HS-27A (cell line): ENCODE measurements at places on chromosomes 11 and 22.
A peak's percentile ranks its signal among the peaks of the same experiment; 100 is the strongest.

DNA sequence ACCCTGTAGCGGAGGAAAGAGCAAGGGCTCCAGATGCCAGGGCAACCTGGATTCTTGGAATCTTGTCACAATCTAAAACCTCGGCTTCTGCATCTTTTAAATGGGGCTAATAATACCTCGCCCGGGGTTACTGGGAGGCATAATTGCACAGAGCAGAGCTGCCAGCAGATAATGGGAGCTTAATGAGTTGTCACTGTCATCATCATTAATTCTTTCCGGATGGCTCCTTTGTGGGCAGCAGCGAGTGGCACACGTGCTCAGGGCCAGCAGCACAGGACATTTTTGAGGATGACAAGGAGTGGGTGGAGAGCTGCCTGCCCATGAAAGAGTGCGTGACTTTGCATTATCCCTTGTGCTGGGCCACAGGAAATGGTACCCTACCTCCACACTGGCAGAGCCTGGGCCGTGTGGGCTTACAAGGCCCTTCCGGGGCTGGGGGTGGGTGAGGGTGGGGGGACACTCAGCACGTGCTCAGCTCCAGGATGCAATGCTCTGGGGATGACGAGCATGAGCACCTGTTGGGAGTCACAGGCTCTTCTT lies 5.7 kb downstream of the PDGFB start:
- no peak for DNase-seq

DNA sequence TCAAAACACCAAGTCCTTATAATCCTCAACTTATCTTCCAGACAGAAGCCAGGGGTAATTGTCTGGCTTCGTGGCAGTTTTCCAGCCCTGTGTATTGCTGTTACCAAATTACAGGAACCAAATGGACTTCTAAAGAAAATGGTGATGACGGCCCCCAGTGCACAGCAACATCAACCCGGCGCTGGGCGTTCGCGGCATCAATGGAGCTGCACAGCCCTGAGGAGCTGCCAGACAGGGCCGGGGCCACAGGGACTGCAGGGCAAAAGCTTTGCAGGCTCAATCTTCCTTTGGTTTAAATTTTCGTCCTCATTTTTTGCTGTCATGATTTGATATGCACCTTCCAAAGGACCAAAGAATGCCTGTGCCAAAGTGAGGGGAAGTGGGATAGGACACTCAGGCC lies 292.5 kb downstream of the BRD1 start:
- DNase-seq: no peak

DNA sequence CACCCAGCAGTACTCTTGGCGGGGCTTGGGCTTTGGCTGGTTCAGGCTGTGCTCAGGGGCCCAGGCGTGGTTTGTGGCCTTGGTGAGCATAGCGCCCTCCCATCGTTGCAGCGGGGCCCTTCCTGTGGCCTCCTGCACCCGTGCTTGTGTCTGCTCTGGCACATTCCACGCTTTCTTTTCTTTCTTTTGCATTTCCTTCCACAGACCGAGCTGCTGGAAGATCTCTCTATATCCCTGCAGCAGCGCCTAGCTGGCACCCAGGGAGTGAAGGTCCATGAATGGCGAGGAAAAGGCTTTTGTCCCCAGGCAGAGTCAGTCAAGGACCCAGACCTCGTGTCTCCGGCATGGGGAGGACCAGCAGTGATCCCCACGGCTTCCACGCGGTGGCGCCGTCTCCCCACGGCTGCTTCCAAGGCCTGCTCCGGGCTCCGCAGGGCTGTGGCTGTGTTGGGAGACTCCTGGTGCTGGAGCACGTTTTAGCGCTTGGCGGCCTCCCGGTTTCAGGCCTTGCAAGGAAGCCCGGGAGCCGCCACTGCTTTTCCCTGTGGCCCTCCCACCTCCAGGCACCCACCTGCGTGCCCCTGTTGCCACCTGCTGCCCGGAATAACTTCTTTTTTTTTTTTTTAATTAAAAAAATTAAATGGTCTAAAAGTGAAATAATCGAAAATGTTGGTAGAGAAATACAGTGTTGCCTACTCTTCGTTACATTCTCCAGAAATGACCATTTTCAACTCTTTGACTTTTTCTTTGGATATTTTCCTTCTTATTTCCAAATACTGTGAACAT lies 28.5 kb downstream of the GLB1L2 start:
- DNase-seq: no peak

DNA sequence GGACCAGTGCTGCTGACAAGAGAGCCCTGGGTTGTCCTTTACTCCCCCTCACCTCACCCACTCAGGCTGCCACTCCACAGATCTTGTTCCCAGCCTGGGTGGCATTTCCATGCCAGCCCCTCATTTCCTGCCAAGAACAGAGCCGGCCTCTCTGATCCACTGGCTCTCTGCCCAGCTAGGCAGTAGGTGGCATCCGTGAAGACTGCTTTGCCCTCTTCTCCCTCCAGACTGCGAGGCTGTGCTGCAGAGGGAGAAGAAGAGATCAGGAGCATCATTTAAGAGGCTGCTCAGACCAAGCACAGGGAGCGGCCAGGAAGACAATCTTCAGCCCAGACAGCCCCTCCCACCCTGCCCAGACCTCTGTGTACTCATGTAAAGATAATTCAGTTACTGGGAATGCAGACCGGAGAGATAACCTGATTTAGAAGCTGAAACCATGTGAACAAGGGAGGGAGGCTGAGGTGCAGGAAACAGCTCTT lies 126.9 kb upstream of the NCAM1 start:
- no peak for DNase-seq

GRCh38 chr11:108324587-108324986 lies 101.7 kb downstream of the ATM start:
- DNase-seq: peak; percentile 7

DNA sequence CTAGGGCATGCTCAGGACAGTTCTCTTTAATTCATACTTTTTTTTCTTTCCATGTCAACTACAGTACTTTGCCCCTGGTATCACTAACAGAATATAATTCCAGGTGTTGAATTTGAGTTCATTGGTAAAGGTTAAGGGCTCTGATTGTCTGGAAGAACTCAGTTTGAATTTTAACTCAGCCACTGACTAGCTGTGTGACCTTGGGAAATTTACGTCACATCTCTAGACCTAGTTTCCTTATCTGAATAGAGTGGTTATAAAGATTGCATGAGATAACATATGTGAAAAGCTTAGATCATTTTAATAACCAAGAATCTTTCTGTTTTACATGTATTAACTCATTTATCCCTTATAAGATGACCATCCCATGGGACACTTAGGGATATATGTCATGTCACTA lies 15.8 kb upstream of the ZC3H12C start:
- no peak for DNase-seq

DNA sequence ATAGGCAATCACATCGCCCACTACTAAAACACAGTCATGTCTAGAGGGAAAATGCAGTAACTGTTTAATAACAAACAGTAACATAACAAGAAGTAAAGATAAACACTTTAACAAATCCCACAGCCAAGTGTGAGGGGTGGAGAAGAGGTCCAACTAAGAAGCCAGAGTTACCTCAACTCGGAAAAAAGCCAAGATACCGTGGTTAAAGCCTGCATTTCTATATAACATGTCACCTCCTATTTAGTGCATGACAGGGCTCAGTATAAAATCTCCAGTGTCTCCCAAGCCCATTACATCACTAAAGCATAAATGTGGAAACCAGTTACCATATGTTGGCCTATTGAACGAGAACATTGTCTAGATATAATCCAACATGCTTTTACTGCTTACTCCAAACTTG lies 281.7 kb downstream of the LRRC4C start:
- DNase-seq: no peak

GRCh38 chr22:29765905-29766631 lies 739 bp downstream of the ZMAT5 start:
- no peak for DNase-seq
